ENCODE measurements at places on chromosomes 3 and 15.

GRCh38 chr15:91593067-91593466, 260.4 kb upstream of the SLCO3A1 start:
- no peak for DNase-seq

- DNase-seq = no peak
Observed at GRCh38 chr3:4575381-4575780, 82.2 kb downstream of the ITPR1 start.

GRCh38 chr15:100801256-100801900, 78.3 kb upstream of the ALDH1A3 start:
- no peak for DNase-seq

- DNase-seq = no peak
Observed at GRCh38 chr3:113211330-113212149, at the start of gene BOC. BOC (plus strand) TSS chr3:113211557; CDS start chr3:113249803, 38,246 bp downstream.

- no peak for DNase-seq
Observed at GRCh38 chr15:63509955-63510940, 5.9 kb downstream of the USP3 start.
